ENCODE measurements at places on chromosomes 11 and 22. TPM values are rescaled to one million over a fixed set of nuclear protein-coding genes. Genes with fewer than 3 reads are reported as not detected.

The CYP2D6 gene
- 0.30 TPM for total RNA-seq

The MRGPRX3 gene
- total RNA-seq: not detected

The CFAP300 gene
- 5.3 TPM for total RNA-seq

The ARHGAP20 gene
- 4.5 TPM for total RNA-seq

The CALCA gene
- not detected for total RNA-seq

The NECTIN1 gene
- total RNA-seq: 1.5 TPM

The UPB1 gene
- 0.30 TPM for total RNA-seq

The HBE1 gene
- total RNA-seq: 0.23 TPM

The SHISAL1 gene
- total RNA-seq: 3.9 TPM

The ZNF280B gene
- total RNA-seq: 2.2 TPM

The OR2AG2 gene
- 0.28 TPM for total RNA-seq

The NARS2 gene
- 20.6 TPM for total RNA-seq

The KCNJ5 gene
- total RNA-seq: not detected

The POLR2F gene
- total RNA-seq: 26.1 TPM

The OR51B5 gene
- total RNA-seq: 0.30 TPM

The OR52N4 gene
- total RNA-seq: not detected

The KRTAP5-2 gene
- total RNA-seq: not detected

The KCNK7 gene
- total RNA-seq: 0.30 TPM

The MUC2 gene
- total RNA-seq: not detected

The SLC22A8 gene
- total RNA-seq: not detected

The MMP27 gene
- total RNA-seq: not detected

The TUT1 gene
- total RNA-seq: 10.7 TPM

The SOX6 gene
- 1.2 TPM for total RNA-seq

The CDC42EP2 gene
- total RNA-seq: 20.8 TPM

The ABTB2 gene
- total RNA-seq: 14.2 TPM

The SMIM38 gene
- 1.0 TPM for total RNA-seq

The SMTNL1 gene
- total RNA-seq: not detected

The EMID1 gene
- not detected for total RNA-seq

The TRIM21 gene
- 10.7 TPM for total RNA-seq

The OR2D2 gene
- 0.78 TPM for total RNA-seq

The CLCF1 gene
- total RNA-seq: 1.8 TPM

The SLC37A2 gene
- total RNA-seq: 0.30 TPM

The C11orf42 gene
- total RNA-seq: not detected

The CRELD2 gene
- total RNA-seq: 159 TPM

The CDON gene
- total RNA-seq: 7.1 TPM

The CCDC88B gene
- 1.3 TPM for total RNA-seq

The CDC42EP1 gene
- total RNA-seq: 18.1 TPM

The ZNF70 gene
- total RNA-seq: 6.7 TPM

The RNF169 gene
- 16.9 TPM for total RNA-seq

The SLC7A4 gene
- total RNA-seq: not detected

The SMIM35 gene
- total RNA-seq: not detected

The GNG3 gene
- total RNA-seq: not detected

The CCDC73 gene
- total RNA-seq: not detected

The IL18BP gene
- total RNA-seq: 4.5 TPM

The UVRAG gene
- 19.0 TPM for total RNA-seq
